ENCODE measurements at places on chromosomes 3 and 15.

GRCh38 chr3:188400494-188401243 is 246.7 kb downstream of the LPP start:
- DNase-seq: no peak
- H3K36me3 ChIP-seq: no peaks in the 10 kb centered on the region
- no peak overlapping the region for H3K4me3 ChIP-seq
- H3K4me1 ChIP-seq: no peaks in the 10 kb centered on the region
- no peak overlapping the region for H3K27ac ChIP-seq

DNA sequence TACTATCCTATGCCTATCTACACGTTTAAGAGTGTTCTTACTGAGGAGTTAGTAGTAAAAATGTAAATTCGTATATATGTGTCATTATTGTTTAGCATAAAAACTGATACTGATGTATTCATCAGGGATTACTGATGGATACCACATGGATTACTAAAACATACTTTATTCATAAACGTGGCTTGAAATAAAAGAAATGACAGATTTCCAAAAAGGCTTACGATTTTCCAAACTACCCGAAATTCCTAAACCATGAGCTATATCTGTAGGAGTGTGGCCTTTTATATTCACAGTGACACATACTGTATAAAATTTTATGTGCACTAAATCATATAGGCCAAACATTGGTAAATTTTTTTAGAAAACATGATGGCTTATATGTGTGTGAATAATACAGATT is 6.9 kb downstream of the TSC22D2 start:
- peak overlapping the region; percentile 86 for H3K4me3 ChIP-seq
- H3K36me3 ChIP-seq: no peaks in the 10 kb centered on the region
- H3K4me1 ChIP-seq: peaks cover 84% of the 10 kb centered on the region
- no peak for DNase-seq
- H3K27ac ChIP-seq: no peak overlapping the region

DNA sequence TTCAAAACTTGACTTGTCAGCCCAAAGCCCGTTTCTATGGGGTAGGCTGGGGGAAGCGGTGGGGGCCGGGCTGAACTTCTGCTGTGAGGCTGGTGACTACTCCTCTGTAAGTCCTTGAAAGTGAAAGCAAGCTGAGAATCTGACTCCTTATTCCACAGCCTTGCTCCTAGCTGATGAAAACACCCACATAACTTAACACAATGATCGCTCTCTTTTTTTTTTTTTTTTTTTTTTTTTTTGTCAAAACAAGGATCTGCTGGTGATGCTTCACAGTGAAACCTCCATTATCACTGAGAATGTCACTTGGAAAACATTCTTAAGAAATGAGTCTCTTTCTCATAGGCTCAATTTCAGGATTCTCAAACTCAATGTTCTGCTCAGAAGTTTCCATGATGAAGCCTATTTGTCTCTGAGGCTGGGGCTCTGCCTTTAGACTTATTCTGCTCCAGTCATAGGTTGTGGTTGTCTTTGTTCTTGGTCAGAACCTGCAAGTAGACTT is 31.4 kb upstream of the TKT start:
- no peaks in the 10 kb centered on the region for H3K27me3 ChIP-seq
- H3K4me3 ChIP-seq: no peak overlapping the region
- no peak for DNase-seq
- no peaks in the 10 kb centered on the region for H3K4me1 ChIP-seq
- no peaks in the 10 kb centered on the region for H3K36me3 ChIP-seq
- H3K27ac ChIP-seq: no peak overlapping the region

GRCh38 chr3:52052831-52053306 is 3.5 kb downstream of the DUSP7 start:
- no peaks in the 10 kb centered on the region for H3K36me3 ChIP-seq
- peaks cover 88% of the 10 kb centered on the region for H3K4me1 ChIP-seq
- H3K27ac ChIP-seq: peak overlapping the region; percentile 82

DNA sequence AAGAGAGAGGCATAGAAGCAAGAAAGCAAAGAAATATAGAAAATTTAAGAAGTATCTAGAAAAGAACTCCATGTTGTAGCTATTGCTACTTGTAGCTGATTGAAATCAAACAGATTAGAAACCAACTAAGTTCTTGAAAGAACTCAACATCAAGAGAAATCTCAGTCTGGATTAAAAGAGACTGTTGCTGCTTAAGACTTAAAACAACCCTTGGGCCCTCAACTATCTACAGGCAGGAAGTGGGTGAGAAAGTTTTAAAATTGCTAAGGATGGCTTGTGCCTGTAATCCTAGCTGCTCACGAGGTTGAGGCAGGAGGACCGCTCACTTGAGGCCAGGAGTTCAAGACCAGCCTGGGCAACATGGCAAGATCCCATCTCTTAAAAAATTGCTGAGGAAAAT is 39.3 kb upstream of the C15orf61 start:
- H3K27ac ChIP-seq: no peak overlapping the region
- H3K36me3 ChIP-seq: no peaks in the 10 kb centered on the region

All from left lung (tissue), 14 donors.